NCI-H524 (cell line): ENCODE measurements at places on chromosomes 3 and 15.

DNA sequence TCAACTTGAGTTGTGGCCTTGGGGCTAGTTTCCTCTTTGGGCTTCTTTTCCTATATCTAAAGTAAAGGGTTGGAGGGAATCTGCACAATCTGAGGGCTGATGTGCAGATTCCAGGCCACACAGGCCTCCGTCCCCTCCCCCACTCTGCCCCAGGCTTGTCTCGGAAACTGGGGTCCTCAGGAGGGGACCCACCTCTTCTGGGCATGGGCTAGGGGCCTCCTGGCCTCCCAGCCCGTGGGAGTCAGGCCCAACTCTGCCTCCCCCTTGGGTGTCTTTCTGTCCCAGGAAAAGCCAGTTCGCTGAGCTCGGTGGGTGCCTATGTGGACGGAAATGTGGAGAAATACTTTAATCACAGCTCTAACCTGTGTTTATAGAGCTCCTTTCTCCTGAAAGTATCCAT is 4.8 kb downstream of the SMAD6 start:
- DNase-seq: no peak

- DNase-seq: no peak
Observed at GRCh38 chr3:185712337-185712736, 112.5 kb downstream of the IGF2BP2 start.

DNA sequence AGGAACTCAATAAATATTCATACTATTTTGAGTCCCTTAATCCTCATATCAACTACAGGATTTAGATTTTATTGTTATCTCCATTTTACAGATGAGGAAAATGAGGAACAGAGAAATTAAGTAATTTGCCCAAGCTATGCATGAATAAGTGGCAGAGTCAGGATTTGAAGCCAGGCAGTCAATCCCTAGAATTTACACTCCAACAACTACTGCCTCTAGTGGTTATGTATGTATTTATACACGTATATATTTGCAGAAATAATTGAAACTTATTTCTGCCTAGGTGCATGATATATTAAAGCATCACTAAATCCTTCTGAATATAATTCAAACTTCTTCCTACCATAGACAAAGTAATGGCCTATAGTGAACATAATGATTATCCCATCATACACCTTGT is 137.4 kb downstream of the SERPINI1 start:
- DNase-seq: no peak

DNA sequence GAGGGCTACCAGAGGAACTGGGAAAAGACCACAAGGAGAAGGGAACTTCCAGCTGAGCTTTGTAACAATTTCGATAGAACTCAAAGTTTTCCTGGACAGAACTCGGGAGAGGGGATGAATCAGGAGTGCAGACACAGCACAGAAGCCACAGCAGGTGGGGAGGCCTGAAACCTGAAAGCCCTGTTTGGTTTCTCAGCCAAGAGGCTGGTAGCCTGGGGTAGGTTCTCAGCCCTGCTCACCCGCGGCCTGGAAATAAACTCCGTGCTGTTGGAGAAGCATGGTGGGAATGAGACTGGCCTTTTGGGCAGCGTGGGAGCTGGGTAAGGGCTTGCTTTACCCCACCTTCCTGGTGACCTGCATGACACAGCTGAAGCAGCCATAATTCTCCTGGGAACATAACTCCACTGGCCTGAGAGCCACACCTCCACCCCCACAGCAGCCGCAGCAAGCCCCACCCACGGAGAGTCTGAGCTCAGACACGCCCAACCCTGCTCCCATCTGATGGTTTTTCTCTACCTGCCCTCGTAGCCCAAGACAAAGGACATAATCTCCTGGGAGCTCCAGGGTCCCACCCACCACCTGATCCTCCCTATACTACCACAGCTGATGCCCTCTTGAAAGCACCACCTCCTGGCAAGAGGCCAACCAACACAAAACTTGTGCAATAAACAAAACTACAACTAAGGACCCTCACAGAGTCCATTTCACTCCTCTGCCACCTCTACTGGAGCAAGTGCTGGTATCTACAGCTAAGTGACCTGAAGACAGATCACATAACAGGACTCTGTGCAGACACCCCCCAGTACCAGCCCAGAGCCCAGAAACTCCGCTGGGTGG is 52.5 kb upstream of the CHRM5 start:
- DNase-seq: no peak

DNA sequence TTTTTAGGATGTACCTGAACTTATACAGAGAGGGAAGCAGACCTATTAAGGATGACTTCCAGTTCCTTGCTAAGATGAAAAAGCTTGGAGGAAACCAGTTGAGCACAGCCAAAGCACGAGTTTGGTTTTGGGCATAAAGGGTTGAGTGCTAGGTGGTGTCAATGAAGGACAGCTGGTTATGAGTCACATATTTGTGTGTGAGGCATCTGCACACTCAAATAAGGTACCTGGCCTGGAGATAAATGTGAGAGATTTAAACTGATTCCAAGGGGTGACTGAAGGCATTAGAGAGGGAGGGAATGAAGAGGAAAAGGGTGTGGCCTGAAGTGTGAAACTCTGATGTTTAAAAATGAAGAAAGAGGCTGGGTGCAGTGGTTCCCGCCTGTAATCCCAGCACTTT is 486.7 kb downstream of the DIPK2A start:
- DNase-seq: no peak

- DNase-seq: no peak
Observed at GRCh38 chr3:126464997-126465396, 10.7 kb downstream of the ZXDC start.

DNA sequence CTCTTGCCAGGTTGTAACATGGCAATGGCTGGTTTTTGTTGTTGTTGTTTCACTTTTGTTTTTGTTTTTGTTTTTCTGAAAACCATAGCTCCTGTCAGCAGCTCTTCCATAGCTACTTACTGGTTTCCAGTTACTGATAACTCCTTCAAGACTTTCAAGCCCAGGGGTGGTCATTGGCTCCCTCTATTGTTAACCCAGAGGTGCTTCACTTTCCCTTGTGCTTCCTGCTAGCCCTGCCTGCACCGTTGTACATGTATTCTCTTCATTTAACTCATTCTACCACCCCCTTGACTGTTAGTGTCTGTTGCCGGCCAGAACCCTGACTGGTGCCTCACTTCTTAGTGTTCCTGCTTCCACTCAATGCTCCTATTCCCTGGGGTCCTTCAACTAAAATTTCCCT is 4.2 kb upstream of the TRAT1 start:
- DNase-seq: peak; percentile 13

DNA sequence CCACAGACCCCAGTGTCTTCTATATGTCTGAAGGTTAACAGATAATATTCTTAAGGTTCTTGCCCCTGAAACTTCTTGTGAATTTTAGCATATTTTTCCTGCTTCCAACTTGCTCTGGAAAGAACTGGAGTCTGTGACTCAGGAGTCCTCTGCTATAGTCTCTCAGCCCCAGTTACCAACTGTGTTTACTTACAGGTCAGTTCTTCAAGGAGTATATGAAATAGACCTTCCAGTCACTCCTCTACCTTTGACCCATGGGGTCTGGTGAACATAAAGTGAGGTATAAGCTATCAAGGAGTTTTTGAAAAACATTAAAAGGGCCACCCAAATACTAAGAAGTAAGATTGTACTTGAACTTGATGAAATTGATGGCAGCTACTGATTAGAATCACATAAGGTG is 139.2 kb upstream of the ROPN1 start:
- DNase-seq: no peak

- DNase-seq: no peak
Observed at GRCh38 chr3:58526515-58526957, 10.5 kb downstream of the ACOX2 start.

GRCh38 chr15:91884606-91885005 is 31.1 kb downstream of the SLCO3A1 start:
- no peak for DNase-seq

DNA sequence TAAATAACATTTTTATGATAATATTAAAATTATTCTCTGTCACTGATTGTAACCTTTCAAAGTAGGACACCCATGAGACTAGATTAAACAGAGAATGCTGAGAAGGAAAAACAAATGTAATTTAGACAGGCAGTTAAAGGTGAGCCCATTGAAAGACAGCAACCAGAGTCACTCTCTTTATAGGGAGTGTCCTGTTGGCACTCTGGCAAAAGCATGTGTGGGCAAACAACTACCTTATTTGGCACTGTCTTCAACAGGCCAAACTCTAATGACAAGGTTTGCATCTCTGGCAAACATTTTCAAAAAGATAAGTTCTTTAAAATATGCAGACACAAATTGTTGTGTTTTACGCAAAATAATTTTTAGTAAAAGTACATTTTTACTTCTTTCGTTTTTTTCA is 29.8 kb downstream of the NFKBIZ start:
- no peak for DNase-seq
